RPMI8226 (cell line): ENCODE measurements at places on chromosomes 2 and 18.
A peak's percentile ranks its signal among the peaks of the same experiment; 100 is the strongest.

DNA sequence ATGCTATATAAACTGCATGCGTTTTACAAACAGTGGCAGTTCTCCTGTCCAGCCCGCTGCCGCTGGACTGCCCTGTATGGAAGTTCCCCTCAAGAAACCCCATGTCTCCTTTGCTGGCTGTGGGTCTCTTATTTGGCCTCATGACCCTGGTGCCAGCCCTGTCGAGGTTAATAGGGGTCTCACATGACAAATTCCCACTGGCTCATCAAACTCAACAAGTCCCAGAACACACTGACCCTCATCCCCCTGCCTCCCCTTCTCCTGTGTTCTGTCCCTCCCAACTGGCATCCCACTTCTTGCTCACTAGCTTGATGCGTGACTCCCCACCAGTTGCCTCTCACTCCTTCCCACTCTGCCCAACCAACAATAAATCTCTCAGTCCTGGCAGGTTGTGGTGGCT, 137.6 kb upstream of the HS6ST1 start:
- no peak for DNase-seq

- DNase-seq: peak; percentile 76
Observed at GRCh38 chr2:101253013-101253702, 472 bp downstream of the CNOT11 start.

DNA sequence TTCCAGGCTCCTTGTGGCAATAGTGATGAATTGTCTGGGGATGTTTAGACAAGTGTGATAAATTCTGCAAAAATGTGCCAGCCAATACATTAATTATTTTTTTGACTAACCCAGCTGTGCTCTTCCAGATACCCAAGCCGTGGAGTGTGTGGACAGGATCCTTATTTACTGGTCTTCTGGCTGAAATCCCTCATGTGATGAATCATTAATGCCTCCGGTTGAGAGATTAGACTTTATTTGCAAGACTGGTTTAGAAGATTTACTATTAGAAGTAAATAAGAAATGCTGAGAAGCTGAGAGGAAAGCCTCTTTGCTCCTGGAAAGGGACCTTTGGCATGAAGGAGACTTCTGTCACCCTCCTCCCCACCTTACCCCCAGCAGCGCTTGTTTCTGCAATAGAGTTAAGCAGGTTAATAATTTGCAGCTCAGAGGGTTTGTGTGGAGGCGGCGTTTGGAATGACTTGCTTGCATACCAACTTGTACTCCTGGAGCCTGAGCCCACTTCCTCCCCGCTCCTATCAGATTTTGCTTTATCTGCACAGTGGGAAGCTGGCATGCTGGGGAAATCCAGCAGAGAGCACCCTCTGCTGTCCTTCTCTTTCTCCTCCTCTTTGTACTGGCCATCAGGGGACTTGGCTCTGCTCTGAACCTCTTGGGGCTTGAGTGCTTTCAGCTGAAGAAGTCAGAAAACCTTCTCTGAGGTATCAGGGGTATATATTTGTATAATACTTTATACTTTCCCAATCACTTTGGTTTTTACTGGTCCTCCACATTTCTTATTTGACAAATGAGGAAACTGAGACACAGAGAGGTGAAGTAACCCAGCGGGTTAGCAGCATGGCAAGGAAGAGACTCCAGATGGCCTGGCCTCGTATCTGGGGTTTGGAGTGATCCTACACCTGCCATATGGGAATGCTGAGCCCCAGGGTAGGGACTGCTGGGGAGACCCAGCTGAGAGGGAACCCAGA, 16.3 kb downstream of the SLC3A1 start:
- DNase-seq: peak; percentile 16

DNA sequence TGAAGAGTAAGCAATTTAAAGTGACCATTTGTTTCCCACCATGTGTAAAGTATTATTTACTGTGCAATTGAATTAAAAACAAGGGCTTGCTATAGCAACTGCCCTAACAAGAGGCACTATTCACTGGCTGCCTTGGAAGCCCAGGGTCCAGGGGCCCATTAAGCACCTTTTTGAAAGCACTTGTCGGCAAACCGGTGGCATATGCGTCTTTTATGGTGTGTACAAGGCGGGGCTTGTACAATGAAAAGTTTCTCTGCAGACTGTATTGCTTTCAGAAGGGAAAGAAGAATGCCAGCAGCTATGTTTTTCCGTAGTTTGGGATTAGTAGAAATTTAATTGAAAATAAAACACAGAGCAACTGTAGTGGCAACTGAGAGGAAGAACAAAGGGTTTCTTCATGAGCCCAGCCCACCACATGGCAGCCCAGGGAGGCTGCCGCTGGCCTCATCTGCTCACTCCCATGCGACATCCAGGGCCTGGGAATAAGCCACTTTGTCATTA, 279.5 kb upstream of the PARD3B start:
- no peak for DNase-seq
